CD4-positive, alpha-beta T cell treated with Interleukin-15 for 4 hours (primary cell): ENCODE measurements at places on chromosomes 16 and 17.
A peak's percentile ranks its signal among the peaks of the same experiment; 100 is the strongest.

DNA sequence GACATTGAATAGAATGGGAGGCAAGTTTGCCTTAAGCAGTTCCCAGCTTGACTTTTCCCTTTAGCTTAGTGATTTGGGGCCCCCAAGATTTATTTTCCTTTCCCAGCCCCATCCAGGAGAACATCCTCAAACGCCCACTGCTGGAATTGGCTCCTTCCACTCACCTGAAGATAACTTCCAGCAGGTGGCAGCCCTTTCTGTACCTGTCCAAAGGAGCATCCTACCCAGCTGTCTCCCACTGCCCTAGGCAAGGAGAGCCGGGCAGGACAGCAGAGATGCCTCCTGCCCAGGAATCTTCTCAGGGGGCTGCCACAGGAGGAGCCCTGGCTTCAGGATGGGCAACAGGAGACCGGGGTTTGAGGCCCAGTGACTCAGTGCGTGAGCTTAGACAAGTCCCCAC is 6.4 kb downstream of the CACNG5 start:
- no peak for DNase-seq

DNA sequence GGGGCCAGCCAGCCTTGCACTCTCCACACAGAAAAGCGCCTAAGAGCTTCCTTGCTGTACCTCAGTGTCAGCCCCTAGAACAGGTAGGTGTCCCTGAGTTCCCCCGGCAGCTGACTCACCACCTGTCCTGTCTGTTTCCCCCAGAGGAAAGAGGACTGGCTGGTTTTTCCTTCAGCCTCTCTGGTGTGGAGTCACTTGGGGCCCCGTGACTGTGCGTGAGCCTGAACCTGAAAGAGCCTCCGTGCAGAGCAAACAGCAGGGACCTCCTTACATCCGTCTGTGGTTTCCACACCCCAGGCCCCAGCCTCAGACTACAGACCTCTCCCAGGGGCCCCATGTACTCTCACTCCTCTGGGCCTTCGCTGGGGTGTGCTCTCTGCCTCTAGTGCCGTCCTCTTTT is 87.8 kb downstream of the GNAO1 start:
- peak; percentile 50 for DNase-seq

- DNase-seq = no peak
Measured at GRCh38 chr17:65156185-65156834, 19.1 kb downstream of the RGS9 start.

GRCh38 chr16:85019659-85020245 is 7.8 kb upstream of the KIAA0513 start:
- no peak for DNase-seq

DNA sequence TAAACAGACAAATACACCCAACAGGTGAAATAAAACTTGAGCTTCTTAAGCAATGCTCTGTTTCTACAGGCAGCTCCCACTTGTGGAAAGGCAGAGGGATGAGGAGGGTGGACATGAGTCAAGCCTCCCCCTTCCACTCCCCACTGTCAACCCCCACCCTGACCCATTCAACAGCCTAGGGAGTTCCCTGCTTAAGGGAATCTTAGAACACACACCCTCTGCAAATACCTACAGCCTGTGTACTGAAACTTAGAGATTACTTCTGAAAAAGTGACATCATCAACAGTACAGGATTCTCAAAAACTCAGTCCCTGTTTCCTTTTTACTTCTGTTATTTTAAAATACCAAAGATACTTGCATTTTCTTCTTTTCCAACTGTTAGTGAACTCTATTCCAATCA is 345.4 kb downstream of the SOX9 start:
- DNase-seq = no peak

GRCh38 chr16:51161440-51162195 is 10.5 kb upstream of the SALL1 start:
- no peak for DNase-seq

- DNase-seq = no peak
Measured at GRCh38 chr17:699345-699744, 15.3 kb downstream of the VPS53 start.

- DNase-seq = no peak
Measured at GRCh38 chr17:17766077-17766743, 70.6 kb downstream of the SREBF1 start.

GRCh38 chr16:5605404-5605803 is 507.8 kb upstream of the EEF2KMT start:
- DNase-seq = no peak

- no peak for DNase-seq
Measured at GRCh38 chr17:58534901-58535421, 20.5 kb upstream of the MTMR4 start.

DNA sequence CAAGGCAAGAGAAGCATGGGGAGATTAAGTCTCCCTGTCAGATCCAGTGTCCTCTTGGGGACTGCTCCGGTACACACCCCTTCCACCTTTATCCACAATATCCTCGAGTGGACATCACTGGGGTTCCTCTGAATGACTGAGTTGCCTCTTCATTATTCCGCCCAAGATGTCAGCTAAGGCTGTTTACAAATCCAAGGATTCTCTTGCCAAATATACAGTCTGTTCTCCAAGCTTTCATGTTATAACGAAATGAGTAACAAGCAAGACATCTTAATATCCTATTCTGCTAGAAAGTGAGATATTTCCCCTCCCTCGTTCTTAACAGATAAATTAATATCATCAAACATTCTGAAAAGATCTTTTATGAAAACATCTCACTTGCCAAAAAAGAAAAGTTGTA is 314.1 kb upstream of the IRX5 start:
- DNase-seq = no peak

- DNase-seq = no peak
Measured at GRCh38 chr16:55494994-55495421, 13.9 kb upstream of the LPCAT2 start.

DNA sequence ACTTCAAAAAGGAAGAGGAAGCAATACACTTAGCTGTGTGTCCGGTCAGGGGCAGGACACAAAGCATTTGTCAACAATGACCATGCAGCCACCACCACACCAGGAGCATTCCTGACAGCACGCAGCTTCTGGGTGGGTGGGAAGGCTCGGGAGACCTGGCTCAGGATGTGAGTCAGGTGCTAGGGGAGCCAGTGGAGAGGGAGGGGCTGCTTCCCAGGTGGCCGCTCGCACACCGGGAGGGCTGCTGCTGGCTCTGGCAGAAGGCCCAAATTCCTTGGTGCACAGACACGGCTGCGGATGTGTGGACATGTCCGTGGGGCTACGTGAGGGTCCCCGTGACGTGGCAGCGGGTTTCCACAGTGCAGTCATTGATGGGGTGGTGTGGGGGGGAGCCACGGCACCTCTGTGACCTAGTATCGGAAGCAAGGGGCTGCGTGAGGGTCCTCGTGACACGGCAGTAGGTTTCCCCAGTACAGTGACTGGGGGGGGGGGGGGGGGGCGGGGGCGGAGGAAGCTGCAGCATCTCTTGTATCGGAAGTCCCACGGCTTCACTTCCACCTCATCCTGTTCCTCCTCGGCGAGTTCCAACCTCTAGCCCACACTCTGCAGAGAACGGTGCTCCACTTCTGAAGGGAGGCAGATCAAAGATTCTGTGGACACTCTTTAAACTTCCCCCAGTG is 112.8 kb downstream of the ZNF778 start:
- DNase-seq = peak; percentile 33

GRCh38 chr17:40615068-40615840 is 32.4 kb downstream of the SMARCE1 start:
- DNase-seq = peak; percentile 57

DNA sequence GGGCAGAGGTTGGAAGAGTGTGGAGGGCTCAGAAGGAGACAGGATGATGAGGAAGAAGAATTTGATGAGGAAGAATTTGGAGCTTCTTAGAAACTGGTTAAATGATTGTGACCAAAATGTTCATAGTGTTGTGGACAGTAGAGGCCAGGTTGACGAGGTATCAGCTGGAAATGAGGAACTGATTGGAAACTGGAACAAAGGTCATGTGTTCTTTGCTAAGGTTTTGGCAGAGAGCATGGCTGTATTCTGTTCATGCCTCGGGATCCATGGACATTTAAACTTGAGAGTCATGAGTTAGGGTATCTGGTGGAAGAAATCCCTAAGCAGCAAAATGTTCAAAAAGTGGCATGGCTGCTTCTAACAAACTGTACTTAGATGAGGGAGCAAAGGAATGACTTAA is 19.3 kb downstream of the CHMP6 start:
- DNase-seq = no peak

DNA sequence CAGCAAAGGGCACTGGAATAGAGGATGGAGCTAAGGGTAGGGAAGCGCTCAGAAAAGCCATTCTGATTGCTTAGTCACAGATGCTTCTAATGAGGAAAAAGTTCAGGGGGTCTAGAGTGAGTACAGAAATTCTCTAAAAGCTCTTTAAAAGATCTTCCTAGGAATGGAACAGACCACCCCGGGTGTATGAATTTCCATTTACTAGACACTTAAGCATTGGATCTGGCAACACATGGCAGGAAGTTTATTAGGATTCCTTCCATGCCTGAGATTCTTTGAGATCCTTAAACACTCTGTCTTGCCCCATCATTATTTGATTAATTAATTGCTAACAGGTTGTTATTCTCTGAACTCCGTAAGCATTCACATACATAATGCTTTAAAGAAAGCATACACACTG is 8.5 kb downstream of the KRTAP9-7 start:
- no peak for DNase-seq

GRCh38 chr16:9003322-9003721 is 39.6 kb upstream of the USP7 start:
- DNase-seq = no peak

DNA sequence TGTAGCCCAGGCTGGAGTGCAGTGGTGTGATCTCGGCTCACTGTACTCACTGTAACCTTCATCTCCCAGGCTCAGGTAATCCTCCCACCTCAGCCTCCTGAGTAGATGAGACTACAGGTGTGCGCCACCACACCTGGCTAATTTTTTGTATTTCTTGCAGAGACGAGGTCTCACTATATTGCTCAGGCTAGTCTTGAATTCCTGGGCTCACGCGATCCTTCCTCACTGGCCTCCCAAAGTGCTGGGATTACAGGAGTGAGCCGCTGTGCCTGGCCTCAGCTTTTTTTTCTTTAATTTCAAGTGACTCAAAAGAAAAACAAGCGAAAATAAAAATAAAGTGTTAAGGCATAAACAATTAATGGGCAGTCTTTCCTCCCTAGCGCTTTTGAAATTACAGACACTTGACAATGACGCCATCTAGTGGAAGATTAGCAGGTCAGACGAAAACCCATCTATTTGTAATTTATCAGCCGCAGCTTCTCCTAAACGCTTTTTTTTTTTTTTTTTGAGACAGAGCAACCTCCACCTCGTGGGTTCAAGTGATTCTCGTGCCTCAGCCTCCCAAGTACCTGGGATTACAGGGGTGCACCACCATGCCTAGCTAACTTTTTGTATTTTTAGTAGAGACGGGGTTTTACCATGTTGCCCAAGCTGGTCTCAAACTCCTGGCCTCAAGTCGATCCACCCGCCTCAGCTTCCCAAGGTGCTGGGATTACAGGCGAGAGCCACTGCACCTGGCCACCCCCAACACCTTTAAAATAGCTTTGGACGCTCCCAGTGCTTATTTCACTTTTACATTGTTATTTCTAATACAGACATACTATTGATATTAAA is 28.1 kb upstream of the PECAM1 start:
- DNase-seq = peak; percentile 72

- peak; percentile 58 for DNase-seq
Measured at GRCh38 chr17:45314741-45315647, 1.8 kb downstream of the MAP3K14 start.

DNA sequence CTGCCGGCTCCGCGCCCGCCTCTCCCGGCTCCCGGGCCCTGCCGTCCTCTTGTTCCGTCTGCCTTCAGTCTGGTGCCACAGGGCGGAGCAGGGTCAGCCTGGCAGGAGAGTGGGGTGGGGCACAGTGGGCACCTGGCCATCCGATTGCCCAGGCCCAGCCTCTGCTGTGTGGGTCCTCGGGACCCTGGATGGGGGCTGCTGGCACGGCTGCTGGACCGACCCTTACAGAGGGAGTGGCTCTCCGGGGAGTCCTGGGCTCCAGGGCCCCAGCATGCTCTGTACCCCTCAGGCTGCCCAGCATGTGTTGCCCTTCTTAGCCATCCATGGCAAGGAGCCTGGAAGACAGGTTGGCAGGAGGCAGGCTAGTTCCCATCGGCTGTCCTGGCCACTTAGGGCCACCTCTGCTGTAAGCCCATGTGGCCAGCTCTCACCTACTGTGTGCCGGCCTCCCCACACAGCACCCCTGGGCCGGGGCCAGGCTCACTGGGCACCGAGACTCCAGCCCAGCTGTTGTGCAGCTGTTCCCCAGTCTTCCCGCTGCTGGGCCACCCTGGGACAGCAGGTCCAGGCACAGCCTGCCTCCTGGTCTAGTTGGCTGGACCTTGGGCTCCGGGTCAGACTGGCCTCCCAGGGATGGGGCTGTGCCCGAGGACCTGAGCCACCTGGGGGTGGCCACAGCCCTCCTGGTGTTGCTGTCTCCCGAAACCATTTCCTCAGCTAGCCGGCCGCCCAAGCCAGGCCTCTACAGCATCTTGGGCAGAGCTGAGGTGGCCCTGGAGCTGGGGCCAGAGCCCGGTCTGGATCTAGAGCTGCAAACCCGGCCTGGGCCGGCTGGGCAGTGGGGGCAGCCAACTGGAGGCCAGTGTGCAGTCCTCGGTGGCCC is 24.9 kb downstream of the BAHCC1 start:
- DNase-seq = no peak

GRCh38 chr17:61317779-61318178 is 81.9 kb upstream of the TBX2 start:
- no peak for DNase-seq

DNA sequence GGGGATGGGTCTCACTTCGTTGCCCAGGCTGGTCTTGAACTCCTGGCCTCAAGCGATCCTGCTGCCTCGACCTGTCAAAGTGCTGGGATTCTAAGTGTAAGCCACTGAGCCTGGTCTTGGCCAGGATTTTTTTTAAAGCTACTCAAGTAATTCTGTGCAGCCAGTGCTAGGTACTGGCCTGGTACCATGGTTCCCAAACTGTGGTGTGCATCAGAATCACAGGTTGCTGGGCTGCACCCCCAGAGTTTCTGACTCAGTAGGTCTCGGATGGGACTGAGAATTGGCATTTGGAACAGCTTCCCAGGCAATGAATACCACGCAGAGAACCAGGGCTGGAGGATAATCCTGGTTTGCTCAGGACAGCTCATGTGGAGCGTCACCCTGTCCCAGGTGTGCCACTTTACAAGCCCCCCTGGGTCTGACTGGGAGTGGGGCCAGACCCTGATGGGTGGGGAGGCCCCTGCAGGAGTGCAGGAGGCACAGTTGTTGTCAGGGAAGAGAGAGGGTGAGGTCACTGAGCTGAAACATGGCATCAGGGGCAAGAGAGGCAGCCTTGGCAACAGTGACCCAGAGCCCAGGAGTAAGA is 10.7 kb upstream of the MRPS23 start:
- DNase-seq = no peak

DNA sequence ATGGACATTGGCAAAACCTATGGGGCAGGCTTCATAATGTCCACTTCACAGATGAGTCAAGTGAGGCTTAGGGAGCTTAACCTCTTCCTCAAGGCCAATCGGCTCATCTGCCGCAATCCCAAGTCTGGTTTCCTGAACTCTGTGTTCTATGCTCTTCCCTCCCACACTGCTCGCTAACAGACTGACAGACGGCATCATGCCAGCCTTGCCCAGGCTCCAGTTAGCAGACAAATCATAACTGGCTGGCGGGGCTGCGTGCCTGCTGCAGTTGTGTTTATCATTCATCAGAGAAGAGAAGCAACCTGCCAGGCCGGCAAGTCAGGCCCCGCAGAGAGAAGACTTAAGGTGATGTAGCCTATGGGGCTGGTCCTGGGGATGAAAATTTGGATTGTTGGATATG is 216.2 kb upstream of the ASIC2 start:
- no peak for DNase-seq
